Right cardiac atrium (tissue), 5 donors: ENCODE measurements at places on chromosomes 12 and 14.

- no peak for DNase-seq
Observed at GRCh38 chr14:22522466-22522957, 66.5 kb downstream of the DAD1 start.

- no peak for DNase-seq
Observed at GRCh38 chr12:31018106-31018789, 55.4 kb upstream of the DDX11 start.

DNA sequence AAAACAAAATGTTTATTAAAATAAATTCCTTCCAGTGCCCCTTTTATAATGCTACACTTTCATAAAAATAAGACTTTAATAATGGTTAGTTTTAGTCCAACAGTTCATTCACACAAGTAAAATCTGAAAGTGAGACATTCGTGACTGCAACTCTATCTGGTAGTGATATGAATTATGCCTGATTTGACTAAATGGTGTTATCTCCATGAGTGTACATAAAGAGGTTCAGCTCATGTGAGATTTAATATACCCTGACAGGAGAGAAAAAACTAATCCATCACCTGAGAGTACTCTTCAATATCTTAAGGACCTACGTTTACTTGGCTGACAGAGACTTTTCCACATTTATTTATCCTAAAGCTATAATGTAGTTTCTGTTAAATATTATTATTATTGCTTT, 34.0 kb downstream of the ERO1A start:
- no peak for DNase-seq

GRCh38 chr12:41287500-41288141, 99.5 kb downstream of the PDZRN4 start:
- no peak for DNase-seq

- DNase-seq = peak; percentile 77
Observed at GRCh38 chr14:105944632-105945610, 418.5 kb downstream of the TMEM121 start.

GRCh38 chr12:93599192-93599591, 26.7 kb downstream of the SOCS2 start:
- DNase-seq = no peak
